ENCODE measurements at places on chromosomes 13 and 19.

DNA sequence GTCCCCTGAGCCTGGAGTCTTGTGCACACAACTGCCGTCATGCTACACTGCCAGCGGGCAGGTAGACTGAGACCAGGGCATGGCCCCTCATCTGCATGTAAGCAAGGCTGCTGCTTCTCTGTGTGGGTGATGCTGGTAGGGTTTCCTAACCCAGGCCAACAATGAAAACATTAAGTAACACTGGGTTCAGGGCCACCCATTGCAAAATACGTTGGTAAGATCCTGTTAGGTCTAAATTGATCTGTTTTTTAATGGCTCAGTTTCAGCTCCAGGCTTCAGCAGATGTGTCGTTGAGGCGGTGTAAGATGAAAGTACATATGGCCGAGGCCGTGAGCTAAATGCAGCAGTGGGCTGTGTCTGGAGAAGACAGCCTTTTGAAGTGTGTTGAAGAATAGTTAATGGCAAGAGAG lies 383.4 kb downstream of the IRS2 start:
- DNase-seq: no peak

DNA sequence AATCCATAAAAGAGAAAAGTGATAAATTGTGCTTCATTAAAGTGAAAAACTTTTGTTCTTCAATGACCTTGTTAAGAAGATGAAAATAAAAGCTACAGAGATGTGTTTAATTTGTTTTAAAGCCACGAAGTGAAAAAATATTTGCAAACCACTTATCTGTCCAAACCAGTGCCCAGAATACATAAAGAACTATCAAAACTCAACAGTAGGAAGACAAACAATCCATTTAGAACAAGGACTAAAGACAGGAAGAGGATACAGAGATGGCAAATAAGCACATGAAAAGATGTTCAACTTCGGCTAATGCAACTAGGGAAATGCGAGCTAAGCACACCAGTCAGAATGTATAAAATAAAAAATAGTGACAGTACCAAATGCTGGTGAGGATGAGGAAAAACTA lies 15.0 kb downstream of the GJB6 start:
- DNase-seq: no peak

- no peak for DNase-seq
Observed at GRCh38 chr13:70622796-70623195, 514.5 kb upstream of the KLHL1 start.

DNA sequence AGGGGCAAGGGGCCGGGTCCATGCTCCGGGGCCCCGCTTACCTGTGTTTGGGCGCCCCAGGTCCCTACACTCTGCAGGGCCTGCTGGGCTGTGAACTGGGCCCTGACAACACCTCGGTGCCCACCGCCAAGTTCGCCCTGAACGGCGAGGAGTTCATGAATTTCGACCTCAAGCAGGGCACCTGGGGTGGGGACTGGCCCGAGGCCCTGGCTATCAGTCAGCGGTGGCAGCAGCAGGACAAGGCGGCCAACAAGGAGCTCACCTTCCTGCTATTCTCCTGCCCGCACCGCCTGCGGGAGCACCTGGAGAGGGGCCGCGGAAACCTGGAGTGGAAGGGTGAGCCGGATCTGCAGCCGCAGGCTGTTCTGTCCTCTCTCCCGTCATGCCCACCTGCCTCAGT lies 1.7 kb downstream of the FCGRT start:
- DNase-seq: no peak

GRCh38 chr13:68019901-68020300 lies 789.8 kb upstream of the PCDH9 start:
- DNase-seq: no peak

DNA sequence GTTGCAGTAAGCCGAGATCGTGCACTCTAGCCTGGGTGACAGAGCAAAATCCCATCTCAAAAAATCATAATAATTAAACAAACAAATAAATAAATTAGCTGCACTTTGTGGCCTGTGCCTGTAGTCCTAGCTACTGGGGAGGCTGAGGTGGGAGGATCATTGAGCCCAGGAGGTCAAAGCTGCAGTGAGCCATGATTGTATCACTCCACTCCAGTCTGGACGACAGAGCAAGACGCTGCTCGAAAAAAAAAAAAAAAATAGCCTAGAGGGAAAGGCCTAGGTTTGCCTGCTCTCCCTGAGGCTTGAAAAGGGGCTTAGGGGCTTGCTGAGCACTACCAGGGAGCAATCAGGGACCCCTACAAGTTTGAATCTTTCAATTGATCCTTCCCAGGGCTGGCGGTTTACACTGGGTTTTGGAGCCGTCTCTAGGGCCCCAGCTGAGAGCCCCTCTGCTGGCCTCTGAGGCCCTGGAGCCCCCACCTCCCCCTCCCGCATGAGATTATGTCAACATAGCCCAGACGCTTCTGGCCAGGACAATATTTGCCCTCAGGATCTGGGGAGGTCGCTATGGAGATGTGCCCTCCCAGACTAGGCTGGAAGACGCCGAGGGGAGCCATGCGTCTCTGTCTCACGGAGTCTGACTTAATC lies 10.4 kb upstream of the GIPR start:
- peak; percentile 41 for DNase-seq

DNA sequence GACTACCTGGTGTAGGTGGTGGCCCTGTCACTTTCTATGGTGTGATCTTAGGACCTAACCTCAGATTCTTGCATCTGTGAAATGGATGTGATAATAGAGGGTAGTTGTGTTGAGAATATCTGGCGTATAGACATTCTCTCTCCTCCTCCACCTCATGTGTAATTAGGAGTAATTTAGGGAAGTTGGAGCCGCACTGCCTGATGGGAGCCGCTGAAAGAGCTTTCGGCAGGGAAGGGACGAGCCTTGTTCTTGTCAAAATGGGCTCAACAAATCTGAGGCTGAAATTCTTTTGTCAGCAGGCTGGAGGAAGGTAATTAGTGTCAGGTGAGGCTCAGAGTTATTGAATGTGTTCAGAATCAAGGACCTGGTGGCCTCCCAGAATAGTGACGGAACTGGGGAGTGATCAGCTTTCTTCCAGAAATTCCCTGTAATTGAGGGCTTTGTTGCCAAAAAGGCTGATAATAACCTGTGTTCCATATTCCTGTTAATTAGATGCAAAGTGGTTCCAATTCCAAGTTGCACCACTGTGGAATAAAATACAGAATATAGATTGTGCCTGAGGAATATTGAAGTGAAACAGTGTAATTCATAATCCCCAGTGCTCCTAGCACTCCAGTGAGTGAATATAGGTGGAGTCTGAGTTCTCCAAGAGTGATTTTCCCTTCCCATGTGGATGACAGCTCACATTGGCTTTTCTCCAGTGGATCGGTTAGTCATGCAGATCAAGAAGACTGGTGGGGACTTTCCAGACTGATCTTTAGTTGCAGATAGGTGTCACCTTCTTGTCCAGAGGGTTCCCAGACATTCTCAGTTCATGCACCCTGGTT lies 47.5 kb downstream of the SPATA13 start:
- no peak for DNase-seq

- no peak for DNase-seq
Observed at GRCh38 chr13:103961129-103961528, 894.9 kb upstream of the SLC10A2 start.

- peak; percentile 10 for DNase-seq
Observed at GRCh38 chr13:48160606-48161278, 65.8 kb upstream of the MED4 start.

DNA sequence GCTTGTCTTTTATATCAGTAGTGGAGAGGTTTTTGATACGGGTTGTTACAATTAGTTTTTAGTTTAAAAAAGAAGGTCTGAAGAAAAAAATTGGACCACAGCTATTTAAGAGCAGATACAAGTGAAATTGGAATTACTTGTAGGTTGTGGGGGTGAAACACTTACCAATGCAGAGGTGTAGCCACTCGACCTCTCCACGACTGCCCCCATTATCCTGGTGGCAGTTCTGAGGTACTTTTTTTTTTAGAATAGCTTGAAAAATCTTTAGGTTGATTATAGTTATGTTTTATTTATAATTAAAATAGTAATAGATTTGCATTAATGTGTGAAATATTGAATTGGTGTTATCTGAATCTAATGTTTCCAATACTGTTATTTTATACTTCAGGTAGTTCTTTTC lies 60.7 kb downstream of the PAN3 start:
- DNase-seq: no peak

DNA sequence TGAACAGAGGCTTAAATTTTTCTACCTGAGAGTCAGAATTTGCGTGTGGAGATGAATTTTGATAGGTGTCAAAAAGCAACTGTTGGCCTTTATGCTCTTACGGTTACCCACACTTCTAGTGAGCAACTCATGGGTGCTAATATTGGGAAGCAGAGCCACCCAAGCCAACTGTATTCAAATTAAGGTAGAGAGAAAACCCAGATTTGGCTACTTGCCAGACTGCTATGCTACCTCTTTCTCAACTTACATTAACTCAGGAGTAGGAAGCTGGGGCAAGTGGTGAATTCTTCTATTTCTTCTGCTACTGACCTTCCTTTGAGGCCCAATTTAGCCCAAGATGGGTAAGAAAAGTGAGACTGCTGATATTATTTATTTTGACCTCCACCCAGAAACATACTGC lies 83.9 kb downstream of the OLFM4 start:
- DNase-seq: no peak

DNA sequence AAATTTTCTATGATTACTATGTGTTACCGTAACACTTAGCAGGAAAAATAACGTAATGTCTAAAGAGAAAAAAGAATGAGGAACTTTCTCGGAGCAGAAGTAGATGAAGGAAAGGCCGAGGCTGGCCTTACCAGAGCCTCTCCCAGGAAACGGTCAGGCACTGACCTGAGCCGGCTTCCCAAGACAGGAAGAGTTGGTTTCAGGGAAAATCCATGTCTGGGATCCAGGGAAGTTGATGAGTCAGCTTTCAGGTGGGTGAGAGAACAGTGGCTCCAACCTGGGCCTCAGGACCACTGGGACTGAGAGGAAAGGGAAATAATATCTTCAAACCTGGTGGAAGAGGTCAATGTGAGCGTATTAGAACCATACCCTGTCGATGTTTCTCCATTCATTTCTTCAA lies 93.3 kb upstream of the UBL3 start:
- DNase-seq: no peak

DNA sequence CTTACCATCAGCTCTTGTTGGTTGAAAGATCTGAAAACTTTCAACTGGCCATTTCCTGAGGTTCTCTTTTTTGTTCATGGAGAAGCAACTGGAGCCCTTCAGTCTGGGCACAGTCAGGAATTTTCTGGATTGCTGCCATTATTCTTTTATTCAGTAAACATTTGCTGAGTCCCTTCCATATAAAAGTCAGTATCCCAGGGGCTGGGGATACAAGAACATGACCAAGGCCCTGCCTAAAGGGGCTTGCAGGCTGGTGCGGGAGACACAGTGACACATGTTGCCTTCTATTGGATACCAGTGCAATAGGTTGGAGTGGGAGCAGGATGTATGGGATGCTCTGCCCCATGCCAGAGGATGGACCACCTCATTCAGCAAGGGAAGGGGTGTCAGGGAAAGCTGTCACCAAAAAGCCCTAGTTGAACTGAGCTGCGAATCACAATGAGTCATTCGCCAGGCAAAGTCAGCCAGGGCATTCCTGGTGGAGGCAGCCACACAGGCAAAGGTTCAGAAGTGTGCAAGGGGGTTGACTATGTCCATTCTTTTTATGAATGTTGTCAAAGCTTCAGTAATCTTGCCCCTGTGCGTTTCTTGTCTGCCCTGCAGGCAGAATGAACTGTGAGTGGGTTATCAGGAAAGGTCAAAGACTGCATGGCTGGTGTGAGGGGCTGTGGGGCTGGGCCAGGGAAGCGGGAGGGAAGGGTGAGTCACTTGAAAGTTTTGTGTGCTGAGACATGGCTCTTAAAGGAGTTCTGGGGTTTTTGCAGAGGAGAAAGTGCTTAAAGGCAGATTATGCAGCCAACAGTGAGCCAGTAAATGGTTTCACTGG lies 395.9 kb downstream of the KCNRG start:
- no peak for DNase-seq

DNA sequence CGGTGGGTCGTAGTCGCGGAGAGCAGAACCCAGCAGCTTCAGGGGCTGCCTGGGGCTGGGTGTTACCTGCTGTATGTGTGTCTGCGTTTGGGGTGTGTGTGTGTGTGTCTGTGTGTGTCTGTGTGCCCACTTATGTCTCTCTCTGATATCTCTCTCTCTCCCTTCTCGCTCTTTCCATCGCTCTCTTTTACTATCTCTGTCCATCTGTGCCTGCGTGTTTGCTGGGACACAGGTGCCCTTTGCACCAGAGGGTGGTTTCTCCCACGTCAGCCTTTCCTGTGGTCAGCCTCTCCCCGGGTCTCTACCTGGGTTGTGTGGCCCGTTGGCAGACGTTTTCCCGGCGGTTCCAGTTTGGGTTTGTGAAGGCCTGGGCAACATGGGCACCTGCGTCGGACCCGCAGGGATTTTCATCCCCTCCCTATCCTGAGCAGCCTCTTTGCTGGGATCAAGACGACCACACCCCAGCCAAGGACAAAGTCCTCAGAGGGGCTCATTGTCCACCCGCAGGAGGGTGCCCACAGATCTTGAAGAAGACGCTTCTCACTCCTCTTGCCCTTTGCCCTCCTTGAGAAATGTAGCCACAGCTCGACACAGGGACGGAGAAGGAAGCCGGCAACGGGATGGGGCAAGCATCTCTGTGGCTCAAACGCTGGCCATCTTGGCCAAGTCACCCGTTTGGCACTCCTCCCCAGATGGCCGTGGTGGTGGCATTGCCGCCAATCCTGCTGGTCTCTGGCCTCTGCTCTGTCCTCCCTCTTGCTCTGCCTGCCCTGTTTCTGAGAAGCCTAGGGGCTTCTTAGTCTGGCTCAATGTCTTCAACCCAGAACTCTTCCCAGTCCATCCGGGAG lies 43.3 kb downstream of the ZNF146 start:
- DNase-seq: no peak

- DNase-seq: no peak
Observed at GRCh38 chr13:106401081-106401480, 134.4 kb downstream of the EFNB2 start.

DNA sequence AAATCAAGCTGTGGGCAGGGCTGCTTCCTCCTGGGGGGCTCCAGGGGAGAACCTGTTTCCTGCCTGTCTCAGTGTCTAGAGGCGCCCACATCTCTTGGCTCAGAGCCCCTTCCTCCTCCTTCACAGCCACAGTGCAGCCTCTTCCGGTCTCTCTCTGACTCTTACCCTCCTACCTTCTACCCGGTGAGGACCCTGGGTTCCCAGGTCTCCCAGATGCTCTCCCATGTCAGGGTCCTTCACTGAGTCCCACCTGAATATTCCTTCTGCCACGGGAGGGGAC lies 153.1 kb downstream of the KDM4B start:
- no peak for DNase-seq

GRCh38 chr13:102878481-102878880 lies 32.6 kb downstream of the ERCC5 start:
- DNase-seq: no peak

DNA sequence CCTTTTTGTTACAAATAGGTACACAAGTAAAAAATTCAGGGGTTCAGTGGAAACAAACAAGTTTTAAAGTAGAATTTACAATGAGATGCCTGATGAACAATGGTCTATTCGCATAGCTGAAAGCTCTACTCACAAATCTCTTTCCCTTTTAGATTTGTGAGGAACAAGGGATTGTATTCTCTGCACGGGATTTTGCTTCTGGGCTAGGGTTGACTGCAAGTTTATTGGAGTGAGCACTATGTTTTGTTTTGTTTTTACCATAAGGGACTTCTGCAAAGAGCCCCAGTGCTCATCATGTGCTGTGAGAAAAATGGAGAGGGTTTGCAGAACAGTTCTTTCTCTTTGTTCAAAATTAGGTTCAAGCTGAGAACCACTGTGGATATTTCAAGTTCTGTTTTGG lies 160.5 kb downstream of the DLEU7 start:
- DNase-seq: no peak

- no peak for DNase-seq
Observed at GRCh38 chr13:76832258-76832988, 53.8 kb downstream of the KCTD12 start.
